ENCODE measurements at places on chromosomes 1 and 21.

GRCh38 chr1:226520640-226521355 lies 27.8 kb upstream of the STUM start:
- H3K27ac ChIP-seq = no peak overlapping the region
- no peaks in the 10 kb centered on the region for H3K4me1 ChIP-seq
- DNase-seq = no peak
- no peak overlapping the region for H3K4me3 ChIP-seq
- no peaks in the 10 kb centered on the region for H3K36me3 ChIP-seq
- no peaks in the 10 kb centered on the region for H3K27me3 ChIP-seq

- no peaks in the 10 kb centered on the region for H3K27me3 ChIP-seq
- no peak for DNase-seq
- H3K4me1 ChIP-seq = no peaks in the 10 kb centered on the region
- H3K27ac ChIP-seq = no peak overlapping the region
Observed at GRCh38 chr1:236261033-236261432, 20.7 kb downstream of the ERO1B start.

GRCh38 chr1:220272047-220272840 lies at the start of gene RAB3GAP2:
RAB3GAP2 (minus strand) TSS chr1:220272453; CDS start chr1:220272337, 116 bp downstream.
- H3K4me1 ChIP-seq = peaks cover 30% of the 10 kb centered on the region
- H3K27ac ChIP-seq = peak within 1 kb of the TSS; percentile 94
- peak within 1 kb of the TSS; percentile 61 for H3K4me3 ChIP-seq
- DNase-seq = peak; percentile 99
- peaks cover 3% of the 10 kb centered on the region for H3K36me3 ChIP-seq

GRCh38 chr1:227792216-227793078 lies 23.0 kb upstream of the PRSS38 start:
- H3K27ac ChIP-seq = no peak overlapping the region
- H3K4me3 ChIP-seq = no peak overlapping the region
- no peaks in the 10 kb centered on the region for H3K36me3 ChIP-seq
- peaks cover 7% of the 10 kb centered on the region for H3K4me1 ChIP-seq

GRCh38 chr1:143660354-143660941 lies 311.3 kb downstream of the FAM72C start:
- H3K4me3 ChIP-seq = no peak overlapping the region
- H3K27me3 ChIP-seq = no peaks in the 10 kb centered on the region
- no peak for DNase-seq

DNA sequence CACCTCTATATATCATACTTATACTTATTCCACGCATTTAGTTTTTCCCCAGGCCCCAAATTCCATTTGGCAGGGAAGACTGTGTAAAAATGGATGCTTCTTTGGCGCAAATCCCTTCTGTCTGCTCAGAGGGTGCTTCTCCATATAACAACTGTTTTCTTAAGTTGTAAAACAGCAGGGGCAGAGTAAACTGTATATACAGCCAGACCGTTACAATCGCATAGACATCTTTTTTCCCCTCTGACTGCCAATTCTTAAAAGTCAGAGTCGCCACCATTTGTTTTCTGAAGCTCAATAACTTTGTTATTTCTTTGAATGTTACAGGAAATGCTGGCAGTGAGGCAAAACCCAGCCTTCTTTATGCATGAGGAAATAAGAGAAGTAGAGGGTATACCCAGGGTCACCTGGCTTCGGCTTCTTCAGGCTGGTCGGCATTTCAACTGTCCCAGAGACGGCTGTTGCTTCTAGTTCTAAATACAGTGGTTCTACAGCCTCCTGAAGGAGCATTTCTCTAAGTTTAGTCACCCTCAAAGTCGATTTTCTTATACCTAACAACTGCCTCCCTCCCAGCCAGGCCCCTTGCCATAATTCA lies 188.4 kb downstream of the CLIC6 start:
- H3K27me3 ChIP-seq = no peaks in the 10 kb centered on the region
- no peak overlapping the region for H3K4me3 ChIP-seq
- peaks cover 49% of the 10 kb centered on the region for H3K36me3 ChIP-seq
- H3K27ac ChIP-seq = no peak overlapping the region

- peaks cover 14% of the 10 kb centered on the region for H3K4me1 ChIP-seq
- DNase-seq = no peak
- no peak overlapping the region for H3K27ac ChIP-seq
- no peak overlapping the region for H3K4me3 ChIP-seq
- no peaks in the 10 kb centered on the region for H3K27me3 ChIP-seq
Observed at GRCh38 chr1:214282630-214283242, 1.8 kb downstream of the SMYD2 start.

DNA sequence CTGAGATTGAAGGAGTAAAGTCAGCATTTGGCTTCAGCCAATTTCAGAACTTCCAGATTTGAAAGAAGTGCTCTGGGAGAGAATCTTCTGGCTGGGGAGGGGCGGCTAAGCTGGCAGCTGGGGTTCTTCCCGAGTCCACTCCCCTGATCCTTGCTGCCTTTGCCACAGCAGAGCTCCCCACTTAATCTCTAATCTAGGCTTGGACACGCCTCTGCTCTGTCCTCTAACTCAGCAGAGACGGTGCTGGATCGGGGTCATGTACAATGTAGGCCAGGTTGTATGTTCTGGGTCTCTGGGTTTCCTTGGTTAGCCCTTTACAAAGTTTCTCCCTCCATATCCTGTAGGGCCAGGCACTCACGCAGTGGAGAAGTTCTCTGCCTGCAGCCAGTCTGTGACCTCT lies 10.1 kb upstream of the GSTM3 start:
- no peaks in the 10 kb centered on the region for H3K27me3 ChIP-seq
- H3K4me1 ChIP-seq = no peaks in the 10 kb centered on the region
- DNase-seq = no peak
- H3K27ac ChIP-seq = no peak overlapping the region
- H3K36me3 ChIP-seq = no peaks in the 10 kb centered on the region

DNA sequence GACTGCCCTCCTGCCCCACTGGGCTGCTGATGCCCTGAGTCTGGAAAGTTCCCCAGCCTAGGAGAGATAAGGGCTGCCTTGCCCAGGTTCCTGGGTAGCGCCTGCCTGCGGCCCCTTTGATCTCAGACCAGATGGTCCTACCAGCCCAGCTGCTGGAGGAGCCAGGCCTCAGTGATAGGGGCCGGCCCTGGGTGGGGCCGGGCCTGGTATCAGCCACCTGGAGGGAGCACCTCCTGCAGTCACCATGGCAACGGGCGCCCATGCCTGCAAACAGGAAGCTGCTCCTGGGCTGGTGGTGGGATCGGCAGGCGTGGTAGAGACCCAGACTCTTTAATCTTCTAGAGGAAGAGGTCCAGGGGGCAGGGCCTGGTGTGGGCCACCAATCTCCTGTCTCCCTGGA lies 119.7 kb upstream of the WNT4 start:
- no peak overlapping the region for H3K27ac ChIP-seq
- no peak overlapping the region for H3K4me3 ChIP-seq
- peaks cover 16% of the 10 kb centered on the region for H3K4me1 ChIP-seq
- DNase-seq = no peak
- no peaks in the 10 kb centered on the region for H3K36me3 ChIP-seq

DNA sequence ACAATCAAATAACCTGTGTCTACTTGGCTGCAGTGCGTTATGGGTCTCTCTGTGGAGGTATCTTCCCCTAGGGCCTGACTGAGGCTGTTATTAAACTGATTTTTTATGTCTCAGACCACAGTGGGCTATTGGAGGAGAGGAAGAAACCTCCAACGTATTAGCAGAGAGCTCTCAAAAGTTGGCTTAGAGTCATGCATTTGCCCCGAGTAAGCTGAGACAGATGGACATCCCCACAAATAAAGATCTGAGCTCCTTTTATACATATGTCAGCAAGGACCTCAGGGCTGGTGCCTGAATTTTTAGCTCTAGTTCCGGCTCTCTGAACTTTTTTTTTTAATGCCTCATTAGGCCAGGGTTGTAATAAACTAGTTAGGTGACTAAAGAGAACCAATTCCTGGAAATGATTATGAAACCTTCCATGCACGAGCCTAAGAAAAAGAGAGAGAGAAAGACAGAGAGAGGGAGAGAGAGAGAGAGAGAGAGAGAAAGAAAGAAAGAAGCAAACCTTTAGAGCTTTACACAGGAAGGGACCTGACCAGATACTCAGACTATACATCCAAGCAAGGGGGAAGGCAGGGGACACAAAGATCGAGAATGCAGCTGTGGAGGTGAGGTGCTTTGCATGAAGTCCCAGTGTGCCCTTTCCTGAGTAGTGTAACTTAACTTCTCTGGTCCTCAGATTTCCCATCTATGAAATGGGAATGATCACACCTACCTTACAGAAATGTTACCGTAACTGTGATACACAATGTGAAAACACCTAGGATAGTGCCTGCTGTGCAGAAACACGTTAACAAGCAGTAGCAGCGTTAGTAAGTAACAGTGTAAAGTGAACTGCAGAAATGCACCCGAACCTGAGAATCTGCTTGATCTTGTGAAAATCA lies 8.4 kb upstream of the PIGR start:
- DNase-seq = no peak
- no peaks in the 10 kb centered on the region for H3K27me3 ChIP-seq
- H3K27ac ChIP-seq = peak overlapping the region; percentile 55
- H3K36me3 ChIP-seq = no peaks in the 10 kb centered on the region
- no peak overlapping the region for H3K4me3 ChIP-seq

GRCh38 chr1:15261155-15262002 lies 14.4 kb downstream of the FHAD1 start:
- H3K27ac ChIP-seq = peak overlapping the region; percentile 84
- H3K4me3 ChIP-seq = peak overlapping the region; percentile 13
- no peaks in the 10 kb centered on the region for H3K36me3 ChIP-seq
- H3K27me3 ChIP-seq = no peaks in the 10 kb centered on the region

GRCh38 chr1:172360985-172361384 lies 59.5 kb upstream of the C1orf105 start:
- H3K27me3 ChIP-seq = no peaks in the 10 kb centered on the region
- H3K4me1 ChIP-seq = peaks cover 29% of the 10 kb centered on the region
- H3K4me3 ChIP-seq = no peak overlapping the region
- peak overlapping the region; percentile 86 for H3K27ac ChIP-seq
- DNase-seq = no peak

- H3K36me3 ChIP-seq = no peaks in the 10 kb centered on the region
- H3K27me3 ChIP-seq = no peaks in the 10 kb centered on the region
- DNase-seq = no peak
- no peaks in the 10 kb centered on the region for H3K4me1 ChIP-seq
- H3K4me3 ChIP-seq = no peak overlapping the region
Observed at GRCh38 chr1:241666419-241666818, 14.3 kb downstream of the WDR64 start.

DNA sequence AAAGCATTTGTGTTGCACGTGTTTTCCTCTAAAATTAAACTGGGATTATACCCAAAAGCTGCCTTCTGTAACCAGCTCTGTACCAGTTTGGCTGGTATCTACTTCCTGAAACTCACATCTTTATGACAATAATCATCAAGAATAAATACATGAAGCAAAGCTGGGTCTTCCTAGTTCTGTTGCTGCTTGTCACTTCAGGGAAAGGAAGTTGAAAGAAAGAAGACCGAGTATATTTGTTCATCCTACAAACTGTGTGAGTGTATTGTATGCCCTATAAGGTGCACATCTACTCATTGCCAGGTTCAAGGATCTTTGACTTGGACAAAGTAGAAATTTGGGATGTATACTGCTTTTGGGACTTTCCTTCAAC lies 29.1 kb upstream of the IFNGR2 start:
- H3K27ac ChIP-seq = peak overlapping the region; percentile 1
- no peak overlapping the region for H3K4me3 ChIP-seq
- H3K36me3 ChIP-seq = no peaks in the 10 kb centered on the region
- H3K4me1 ChIP-seq = peaks cover 24% of the 10 kb centered on the region
- DNase-seq = no peak

GRCh38 chr1:5842679-5843078 lies 149.5 kb downstream of the NPHP4 start:
- no peak overlapping the region for H3K4me3 ChIP-seq
- H3K27ac ChIP-seq = no peak overlapping the region
- DNase-seq = peak; percentile 53
- H3K27me3 ChIP-seq = peaks cover 7% of the 10 kb centered on the region
- H3K4me1 ChIP-seq = no peaks in the 10 kb centered on the region
- no peaks in the 10 kb centered on the region for H3K36me3 ChIP-seq
